ENCODE measurements at places on chromosomes 2 and 18.

DNA sequence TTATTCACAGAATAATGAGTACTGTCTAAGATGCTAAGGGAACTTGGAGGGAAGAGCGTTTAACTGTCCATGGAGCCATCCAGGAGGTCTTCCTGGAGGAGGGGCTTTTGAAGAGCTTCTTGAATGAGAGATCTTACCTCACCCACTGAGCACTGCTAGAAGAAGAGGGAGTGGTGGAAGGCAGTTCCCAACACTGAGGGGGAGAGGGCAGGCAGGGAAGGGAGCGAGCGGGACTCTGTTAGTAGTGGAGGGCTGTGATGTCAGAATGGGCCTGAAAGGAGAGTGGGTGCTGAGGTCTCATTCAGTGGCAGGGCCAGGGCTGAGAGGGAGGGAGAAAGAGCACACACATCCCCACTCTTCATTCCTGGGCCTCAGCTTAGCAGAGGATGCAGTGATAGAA, 65.0 kb downstream of the NCK2 start:
- no peak for DNase-seq

GRCh38 chr2:205571360-205571959, 110.8 kb upstream of the NRP2 start:
- DNase-seq = no peak

GRCh38 chr2:180311-180710, 83.5 kb downstream of the SH3YL1 start:
- no peak for DNase-seq

- no peak for DNase-seq
These were observed 290.5 kb upstream of the REV1 start for GRCh38 chr2:99780276-99780675.

GRCh38 chr2:43420389-43420801, 175.4 kb downstream of the THADA start:
- no peak for DNase-seq

GRCh38 chr2:84137034-84137433, 322.0 kb downstream of the SUCLG1 start:
- DNase-seq = no peak

DNA sequence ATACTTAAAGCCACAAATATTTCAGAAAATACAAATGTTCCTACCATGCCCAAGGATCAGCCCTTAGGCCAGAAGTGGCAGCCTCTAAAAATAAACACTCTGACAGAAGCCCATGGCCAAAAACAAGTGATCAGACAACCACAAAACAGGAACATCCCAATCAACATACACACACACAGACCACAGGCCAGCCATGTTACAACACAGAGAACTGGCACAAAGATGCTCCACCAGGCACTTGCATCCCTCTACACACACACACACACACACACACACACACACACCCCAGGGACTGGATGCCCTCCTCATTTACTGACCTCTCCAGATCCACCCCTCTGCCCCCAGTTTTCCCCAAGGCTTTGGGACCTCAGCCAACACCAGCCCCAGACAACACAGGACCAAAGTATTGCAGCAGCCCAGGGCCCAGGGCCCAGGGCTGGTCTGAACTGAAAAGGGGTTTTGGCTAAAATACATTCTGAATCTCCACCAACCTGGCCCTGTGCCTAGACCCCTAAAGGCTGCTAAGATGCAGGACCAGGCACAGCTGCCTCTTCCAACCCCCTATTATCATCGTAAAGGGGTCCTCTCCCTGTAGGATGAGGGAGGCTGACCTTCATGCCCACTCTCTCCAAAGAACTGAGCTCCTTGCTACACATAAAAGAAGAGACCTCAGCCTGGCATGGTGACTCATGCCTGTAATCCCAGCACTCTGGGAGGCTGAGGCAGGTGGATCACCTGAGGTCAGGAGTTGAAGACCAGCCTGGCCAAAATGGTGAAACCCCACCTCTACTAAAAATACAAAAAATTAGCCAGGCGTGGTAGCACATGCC, 151.4 kb downstream of the TNS1 start:
- DNase-seq = peak; percentile 55

DNA sequence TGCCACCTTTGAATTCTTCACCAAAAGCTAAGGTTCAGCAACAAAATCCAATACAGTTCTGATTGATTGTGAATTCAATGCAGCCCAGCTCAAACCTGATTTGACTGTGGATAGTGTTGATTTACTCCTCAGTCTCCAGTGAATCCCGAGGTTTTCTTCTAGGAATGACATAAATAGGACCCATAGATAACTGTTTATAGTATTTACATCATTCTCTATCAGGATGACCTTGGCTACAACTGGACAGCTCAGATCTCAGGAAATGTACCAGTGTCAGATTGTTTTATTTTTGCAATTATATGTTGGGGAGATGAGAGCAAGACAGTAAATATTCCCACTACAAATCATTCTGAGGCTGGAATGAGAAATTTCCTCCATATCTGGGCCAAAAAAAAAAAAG, 21.2 kb downstream of the RBM43 start:
- no peak for DNase-seq

GRCh38 chr18:421247-422155, 79.0 kb downstream of the COLEC12 start:
- DNase-seq = no peak

- no peak for DNase-seq
These were observed 10.1 kb downstream of the RND3 start for GRCh38 chr2:150477347-150477746.

DNA sequence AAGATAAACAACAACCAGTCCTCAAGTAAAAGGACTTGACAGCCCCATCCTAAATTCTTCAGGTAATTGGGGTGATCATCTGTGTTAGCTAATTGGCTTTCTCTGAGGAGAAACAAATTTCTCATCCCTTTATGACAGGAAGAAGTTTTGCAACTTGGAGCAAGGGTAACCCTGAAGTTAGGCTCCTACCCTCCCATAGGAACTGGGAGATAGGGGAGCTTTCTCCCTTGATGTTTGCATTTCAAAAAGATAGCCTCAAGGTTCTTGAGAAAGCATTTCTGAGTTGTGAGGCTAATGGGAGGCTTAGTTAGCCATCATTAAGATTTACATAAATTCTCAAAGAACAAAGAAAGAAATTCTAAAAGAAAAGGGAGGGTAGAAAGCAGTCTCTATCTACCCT, 95.4 kb downstream of the MAP2 start:
- no peak for DNase-seq

- no peak for DNase-seq
These were observed 161.1 kb downstream of the LTBP1 start for GRCh38 chr2:33107690-33108482.

GRCh38 chr2:237296756-237297155, 117.2 kb downstream of the COL6A3 start:
- peak; percentile 78 for DNase-seq

DNA sequence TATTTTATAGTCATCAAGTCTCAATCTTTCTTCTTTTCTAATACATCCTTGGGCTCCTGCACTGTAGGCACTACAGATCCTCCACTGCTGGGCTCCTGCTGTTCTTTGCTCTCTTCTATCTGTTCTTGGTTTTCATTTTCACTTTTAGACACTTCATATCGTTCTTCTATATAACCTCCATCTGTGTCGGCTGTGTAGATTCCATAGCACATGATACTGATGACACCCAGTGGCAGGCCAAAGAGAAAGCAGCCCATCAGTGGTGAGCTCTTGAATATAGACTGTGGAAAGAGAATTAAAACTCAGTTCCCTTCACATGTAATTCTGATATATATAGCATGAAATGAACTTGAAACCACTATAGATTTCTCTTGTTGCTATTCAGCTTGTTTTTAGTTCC, 38.0 kb downstream of the TMX3 start:
- DNase-seq = no peak
